ENCODE measurements at places on chromosomes 5 and 9.

GRCh38 chr9:86241216-86241615, 18.2 kb downstream of the C9orf153 start:
- no peak for DNase-seq

DNA sequence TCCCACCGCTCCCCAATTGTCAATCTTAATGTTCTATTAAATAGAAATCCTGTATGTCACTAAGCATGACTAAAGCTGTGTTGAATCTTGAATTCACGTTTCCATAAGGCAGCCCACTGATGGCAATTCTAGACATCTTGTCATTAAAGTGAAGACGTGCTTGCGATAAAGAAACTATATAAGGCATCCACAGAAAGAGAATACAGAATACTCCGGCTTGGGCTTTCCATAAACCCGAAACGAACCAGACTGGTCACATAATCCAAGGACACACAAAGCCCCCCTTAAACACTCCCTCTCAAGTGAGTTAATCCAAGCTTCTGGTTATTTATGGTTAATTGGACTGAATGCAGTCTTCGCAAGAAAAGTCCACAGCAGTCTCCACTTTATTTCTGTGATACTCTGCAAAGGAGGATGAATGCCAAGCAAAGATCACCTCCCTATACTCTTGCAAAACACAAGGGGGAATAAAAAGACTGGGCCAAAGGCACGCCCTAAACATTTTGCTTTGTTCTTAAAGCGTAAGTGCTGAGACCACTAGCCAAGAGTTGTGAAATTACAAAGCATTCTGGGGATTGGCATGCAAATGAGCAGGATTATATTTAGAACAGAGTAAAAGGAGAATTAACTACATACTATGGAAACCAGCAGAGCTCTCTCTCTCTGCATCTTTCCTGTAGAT, 54.7 kb downstream of the DPYSL3 start:
- DNase-seq, result no peak

- no peak for DNase-seq
These were observed 37.0 kb downstream of the TNFSF8 start for GRCh38 chr9:114893221-114894010.

GRCh38 chr5:9148242-9148641, 397.6 kb downstream of the SEMA5A start:
- no peak for DNase-seq

DNA sequence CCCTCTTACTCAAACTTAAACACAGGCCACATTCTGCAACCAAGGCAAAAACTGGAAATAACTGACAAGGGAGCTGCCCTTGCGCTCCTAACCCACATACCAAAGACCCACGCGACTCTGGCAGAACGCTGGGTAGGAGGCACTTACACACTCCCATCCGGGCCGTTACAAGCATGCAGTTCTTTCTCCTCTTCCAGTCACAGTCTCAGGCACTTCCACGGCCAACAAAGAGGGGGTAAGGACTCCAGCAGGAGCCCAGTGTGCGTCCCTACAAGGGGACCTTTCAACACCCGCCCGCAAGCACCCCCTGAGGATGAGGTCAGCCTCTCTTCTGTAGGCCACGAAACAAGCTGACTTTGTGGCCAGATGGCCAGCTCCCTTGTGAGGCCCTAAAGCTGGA, 57.4 kb downstream of the SERINC5 start:
- no peak for DNase-seq

DNA sequence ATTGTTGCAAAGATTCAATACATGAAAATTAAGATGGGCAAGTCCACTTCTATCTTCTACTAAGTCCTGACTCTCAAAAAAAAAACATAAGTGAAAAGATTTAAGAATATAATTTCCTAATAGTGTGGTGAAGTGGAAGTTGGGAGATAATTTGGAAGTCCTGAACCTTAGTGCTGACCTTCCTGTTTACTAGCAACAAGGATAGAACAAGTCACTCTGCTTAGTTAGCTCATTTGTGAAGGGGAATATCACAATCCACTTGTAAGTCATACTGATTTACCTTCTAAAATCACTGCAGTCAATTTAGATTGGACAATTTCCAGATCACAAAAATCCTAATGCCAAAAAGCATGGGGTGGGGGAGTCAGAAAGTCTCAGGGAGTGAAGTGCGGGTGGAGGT, 43.4 kb upstream of the PCSK5 start:
- DNase-seq, result no peak

DNA sequence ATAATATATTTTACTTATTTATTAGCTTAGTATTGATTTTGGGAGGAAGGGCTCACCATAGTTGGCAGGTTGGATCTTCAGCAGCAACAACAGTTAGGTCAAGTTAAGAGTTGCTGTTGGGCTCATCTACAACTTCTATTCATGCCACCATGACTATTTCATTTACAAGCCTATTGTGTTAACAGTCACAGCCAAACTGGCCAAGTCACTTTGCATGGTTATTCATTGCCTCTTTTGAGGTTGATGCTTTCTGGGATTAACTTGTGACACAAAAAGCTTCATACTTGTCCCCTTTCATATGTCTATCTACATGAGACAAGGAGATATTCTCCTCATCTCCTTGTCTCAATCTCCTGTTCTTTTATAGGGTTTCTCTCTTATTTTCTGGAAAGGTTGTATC, 98.3 kb downstream of the WDR70 start:
- no peak for DNase-seq

DNA sequence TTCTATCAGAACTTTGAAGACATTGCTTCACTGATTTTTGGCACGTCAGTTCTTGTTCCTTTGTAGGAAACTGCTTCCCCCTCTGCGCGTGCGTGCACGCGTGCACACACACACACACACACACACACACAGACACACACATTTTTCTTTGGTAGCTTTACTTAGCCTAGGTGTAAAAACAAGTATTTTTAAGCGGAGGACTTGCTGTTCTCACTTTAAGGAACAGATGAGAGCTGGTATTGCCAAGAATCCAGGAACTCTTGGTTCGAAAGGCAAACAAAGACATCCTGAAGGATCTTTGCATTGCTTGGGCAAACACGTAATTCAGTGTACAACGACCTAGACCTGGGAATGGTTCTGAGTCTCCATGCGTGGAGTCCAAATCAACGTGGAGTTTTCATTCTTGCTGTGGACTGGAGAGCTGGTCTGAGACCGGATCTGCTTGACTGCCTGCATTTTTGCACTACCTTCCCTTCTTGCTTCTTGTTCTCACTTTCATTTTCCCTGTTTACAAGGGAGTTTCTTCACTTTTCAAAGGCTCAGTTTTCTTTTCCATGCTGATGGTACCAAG, 8.2 kb downstream of the TMEM268 start:
- DNase-seq, result peak; percentile 54

All from kidney glomerular epithelial cell (primary cell).